HuH-7 (cell line): ENCODE measurements at places on chromosomes 5 and 9.

- DNase-seq, result no peak
Measured at GRCh38 chr5:170552621-170553115, 48.8 kb downstream of the KCNIP1 start.

DNA sequence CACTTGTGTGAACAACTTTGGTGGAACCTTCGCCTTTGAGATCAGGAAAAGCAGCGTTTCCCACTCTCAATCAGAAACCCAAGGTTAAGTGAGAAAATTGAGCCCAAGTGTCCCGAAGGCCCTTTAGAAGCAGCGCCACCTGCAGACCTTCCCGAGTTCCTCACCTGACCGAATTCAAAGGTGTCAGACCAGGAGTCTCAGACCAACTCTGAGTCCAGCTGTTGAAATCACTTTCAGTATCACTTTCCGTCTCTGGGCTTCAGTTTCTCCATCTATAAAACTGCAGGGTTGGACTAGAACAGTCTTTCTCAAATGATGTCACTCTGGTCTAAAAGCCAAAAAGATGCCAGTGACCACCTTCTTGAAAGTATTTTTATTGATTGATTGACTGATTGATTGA lies 31.7 kb upstream of the GRHPR start:
- DNase-seq, result peak; percentile 76

DNA sequence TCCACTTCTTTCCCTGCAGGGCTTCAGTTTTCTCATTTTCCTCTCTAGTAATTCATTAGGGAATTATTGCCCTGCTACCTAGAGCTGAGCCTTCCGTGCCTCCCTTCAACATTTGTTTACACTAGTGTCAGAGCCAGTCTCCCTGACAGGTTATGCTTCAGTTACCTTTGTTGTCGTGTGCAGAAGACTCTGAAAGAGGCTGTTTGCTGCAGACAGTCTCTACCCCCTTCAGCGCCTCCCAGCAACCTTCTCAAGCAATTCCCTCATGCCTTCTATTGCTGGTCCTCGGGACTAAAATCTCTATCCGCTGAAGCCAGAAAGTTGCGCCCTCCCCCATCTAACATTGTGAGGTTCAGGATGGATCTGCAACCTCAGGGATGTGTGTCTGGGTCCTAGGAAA lies 12.8 kb downstream of the RALGPS1 start:
- DNase-seq, result no peak

DNA sequence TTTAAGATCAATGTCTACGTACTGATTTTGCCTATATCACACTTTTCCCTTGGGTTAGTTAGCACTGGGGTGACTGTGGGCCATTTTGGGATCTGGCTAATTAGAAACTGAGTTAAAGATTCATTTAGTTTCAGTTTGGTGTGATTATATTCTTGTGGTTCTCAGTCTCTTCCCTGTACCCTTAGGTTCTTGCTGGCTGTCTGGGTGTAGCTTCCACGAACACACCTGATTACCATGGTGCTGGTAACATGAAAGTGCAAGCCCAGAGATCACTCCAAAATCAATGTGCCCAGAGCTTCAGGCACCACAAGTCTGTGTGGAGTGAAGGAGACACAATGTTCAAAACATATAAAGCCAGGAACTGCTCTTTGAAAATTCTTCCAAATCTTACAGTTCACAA lies 248.1 kb downstream of the PDE4D start:
- no peak for DNase-seq

DNA sequence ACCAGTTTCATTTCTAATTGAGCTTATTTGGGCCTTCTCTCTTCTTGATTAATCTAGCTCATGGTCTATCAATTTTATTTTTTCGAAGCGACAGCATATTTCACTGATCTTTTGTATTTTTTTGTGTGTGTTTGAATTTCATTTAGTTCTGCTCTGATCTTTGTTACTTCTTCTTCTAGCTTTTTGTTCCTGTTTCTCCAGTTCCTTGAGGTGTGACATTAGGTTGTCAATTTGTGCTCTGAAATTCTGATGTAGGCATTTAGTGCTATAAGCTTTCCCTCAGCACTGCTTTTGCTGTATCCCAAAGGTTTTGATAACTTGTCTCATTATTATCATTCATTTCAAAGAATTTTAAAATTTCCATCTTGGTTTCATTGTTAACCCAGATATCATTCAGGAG lies 67.3 kb downstream of the STRBP start:
- no peak for DNase-seq

DNA sequence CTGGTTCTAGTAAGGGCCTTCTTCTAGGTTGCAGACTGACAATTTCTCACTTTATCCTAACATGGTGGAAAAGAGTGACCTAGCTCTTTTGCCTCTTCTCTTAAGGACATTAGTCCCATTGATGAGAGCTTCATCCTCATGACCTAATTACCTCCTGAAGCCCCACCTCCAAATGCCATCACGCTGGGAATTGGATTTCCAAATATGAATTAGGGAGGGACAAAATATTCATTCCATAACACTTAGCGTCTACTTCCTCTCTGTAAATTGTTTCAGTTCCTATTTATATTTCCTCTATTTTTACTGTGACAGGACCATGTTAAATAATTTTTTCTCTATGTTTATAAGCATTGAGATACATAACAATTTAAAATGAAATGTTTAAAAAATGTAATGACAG lies 408.8 kb downstream of the CDH10 start:
- DNase-seq, result no peak

- DNase-seq, result no peak
Measured at GRCh38 chr9:137797206-137798120, 80.1 kb upstream of the CACNA1B start.

- no peak for DNase-seq
Measured at GRCh38 chr5:45795458-45795857, 99.3 kb upstream of the HCN1 start.

GRCh38 chr9:98994172-98995058 lies 50.7 kb downstream of the COL15A1 start:
- no peak for DNase-seq

DNA sequence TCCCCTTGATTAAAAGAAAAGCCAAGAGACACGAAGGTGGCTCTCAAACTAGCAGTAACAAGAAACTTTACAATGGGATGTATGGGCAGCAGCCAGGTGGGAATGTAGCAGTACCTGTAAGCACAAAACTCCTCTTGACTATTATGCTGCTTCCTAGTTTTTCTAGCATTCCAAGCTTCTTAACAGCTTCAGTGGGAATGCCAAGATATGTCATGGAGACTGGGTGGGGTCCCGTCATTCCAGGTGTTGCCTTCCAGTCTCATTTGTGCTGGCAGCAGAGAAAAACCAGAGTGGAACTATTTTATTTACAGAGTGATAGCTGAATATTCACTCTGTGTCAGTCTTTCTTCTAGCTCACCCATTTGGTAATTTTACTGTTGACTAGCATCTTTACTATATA lies 236.6 kb downstream of the ARL15 start:
- DNase-seq, result no peak

GRCh38 chr5:36056422-36056821 lies 10.3 kb downstream of the UGT3A2 start:
- no peak for DNase-seq

- DNase-seq, result no peak
Measured at GRCh38 chr9:125433461-125434011, 171.9 kb downstream of the GAPVD1 start.

GRCh38 chr5:169287529-169287928 lies 13.4 kb downstream of the SLIT3 start:
- no peak for DNase-seq

GRCh38 chr5:6220346-6221088 lies 157.8 kb downstream of the MED10 start:
- no peak for DNase-seq

DNA sequence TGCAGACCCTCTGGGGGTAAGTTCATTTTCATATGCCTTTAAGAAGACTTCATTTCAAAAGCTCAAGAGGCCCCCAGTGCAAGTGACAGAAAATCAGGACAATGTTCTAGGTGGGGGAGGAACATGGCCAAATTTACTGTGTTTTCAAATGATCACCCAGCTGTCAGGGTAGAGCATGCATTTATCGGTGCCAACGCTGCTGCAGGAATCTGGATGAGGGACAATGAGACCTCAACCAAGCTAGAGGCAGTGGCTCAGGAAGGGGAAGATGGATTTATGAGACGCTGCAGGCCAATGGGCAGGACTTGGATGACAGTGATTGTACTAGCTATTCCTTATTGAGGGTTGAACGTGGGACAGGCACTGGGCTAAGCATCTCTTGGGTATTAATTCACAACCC lies 278.4 kb downstream of the ASTN2 start:
- DNase-seq, result no peak

- no peak for DNase-seq
Measured at GRCh38 chr5:121752149-121752548, 99.5 kb upstream of the FTMT start.

GRCh38 chr5:68224509-68225187 lies 9.1 kb downstream of the PIK3R1 start:
- no peak for DNase-seq

- no peak for DNase-seq
Measured at GRCh38 chr9:96619124-96619465, 548 bp downstream of the CDC14B start.

- DNase-seq, result no peak
Measured at GRCh38 chr9:123996731-123997421, 14.7 kb upstream of the LHX2 start.

- DNase-seq, result no peak
Measured at GRCh38 chr5:125171641-125172040, 425.2 kb upstream of the ZNF608 start.

GRCh38 chr5:39201781-39202596 lies 17.4 kb downstream of the FYB1 start:
- no peak for DNase-seq

DNA sequence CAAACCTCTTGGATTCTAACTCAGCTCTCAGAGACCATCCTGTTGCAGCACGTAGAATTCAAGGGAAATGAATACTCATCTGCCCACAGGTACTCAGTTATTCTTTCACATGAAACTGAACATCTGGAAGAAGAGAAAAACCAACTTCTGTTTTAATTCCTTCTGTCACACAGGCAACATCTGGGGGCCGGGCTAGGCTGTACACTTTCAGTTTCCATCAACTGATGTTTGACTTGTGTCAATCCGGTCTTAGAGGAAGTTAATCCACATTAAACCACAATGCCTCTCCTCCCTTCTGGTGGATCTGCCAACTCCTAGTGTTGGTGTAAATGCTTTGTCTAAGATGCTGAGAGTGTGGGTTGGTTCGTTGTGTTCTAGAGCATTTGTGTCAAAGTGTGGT lies 17.6 kb downstream of the DMRT3 start:
- no peak for DNase-seq

- no peak for DNase-seq
Measured at GRCh38 chr5:81233080-81233634, at the start of gene CKMT2. Gene CKMT2, plus strand, starts transcription at chr5:81233322. Its CDS starts 17,811 bp downstream, at chr5:81251133.

DNA sequence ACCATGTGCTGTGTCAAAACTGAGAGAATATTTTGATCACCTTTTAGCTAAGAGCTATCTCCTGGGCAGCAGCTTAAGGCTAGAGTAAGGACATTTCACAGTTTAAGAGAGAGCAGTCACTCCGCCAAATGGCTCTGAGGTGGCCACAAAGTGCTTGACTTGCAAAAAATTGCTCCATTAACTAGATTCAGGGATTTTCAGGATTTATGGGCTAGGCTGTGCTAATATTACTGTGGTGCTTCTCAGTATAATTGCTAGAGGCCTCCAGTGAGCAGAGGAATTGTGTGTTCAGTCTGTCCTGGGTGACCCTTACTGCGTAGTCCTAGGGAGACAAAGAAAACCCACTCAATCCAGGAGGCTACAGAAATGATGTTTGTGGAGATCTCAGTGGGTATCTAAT lies 65.2 kb downstream of the PALM2AKAP2 start:
- no peak for DNase-seq

DNA sequence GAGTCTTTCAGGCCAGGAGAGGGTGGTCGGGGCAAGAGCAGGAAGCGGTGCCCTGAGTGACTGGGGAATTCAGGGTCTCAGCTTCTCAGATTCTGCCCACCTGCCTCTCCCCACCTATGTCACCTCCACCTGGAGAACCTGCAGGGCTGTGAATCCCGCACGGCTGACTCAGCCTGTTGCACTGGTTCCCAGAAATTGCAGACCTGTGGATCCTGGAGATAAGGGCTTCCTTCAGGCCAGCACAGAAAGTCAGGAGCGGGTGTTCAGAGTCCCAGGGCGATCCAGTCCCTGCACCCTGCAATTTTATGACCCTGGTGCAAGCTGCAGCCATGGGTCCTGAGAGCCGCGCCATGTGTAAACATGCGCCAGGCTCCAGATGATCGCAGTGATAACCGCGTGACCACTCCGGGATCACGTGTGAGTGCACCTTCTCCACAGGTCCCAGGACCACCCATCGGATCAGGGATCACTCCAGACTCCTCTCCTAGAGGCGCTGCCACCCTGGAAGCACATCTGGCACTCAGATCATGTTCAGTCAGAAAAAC lies 17.8 kb downstream of the IRX4 start:
- DNase-seq, result no peak

DNA sequence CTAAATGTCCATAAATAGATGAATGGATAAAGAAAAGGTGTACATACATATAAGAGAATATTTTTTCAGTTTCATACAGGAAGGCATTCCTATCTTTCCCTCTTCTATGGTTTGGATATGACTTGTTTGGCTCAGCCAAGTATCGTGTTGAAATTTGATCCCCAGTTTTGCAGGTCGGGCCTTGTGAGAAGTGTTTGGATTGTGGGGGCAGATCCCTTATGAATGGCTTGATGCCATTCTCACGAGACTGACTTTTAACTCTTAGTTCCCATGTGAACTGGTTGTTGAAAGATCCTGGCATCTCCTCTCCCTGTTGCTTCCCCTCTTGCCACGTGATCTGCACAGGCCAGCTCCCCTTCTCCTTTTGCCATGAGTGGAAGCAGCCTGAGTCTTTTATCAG lies 421.1 kb upstream of the FTMT start:
- no peak for DNase-seq

DNA sequence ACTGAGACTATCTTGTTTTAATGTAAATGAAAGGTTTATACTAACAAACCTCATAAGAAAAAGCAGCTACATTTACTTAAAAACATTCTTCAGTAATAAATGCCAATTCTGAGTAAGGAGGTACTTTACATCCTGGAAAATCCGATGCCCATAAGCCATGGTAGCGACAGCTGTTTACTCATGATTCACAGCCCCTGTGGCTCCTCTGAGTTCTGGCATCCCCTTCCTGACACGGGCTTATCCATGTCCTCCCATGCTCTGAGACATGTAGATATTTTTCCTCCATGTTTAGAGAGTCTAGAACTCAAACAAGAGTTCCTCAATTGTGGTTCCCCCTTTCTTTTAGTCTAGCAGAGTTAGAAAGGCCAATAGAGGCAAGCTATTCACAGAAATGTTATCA lies 63.1 kb upstream of the DEPDC1B start:
- no peak for DNase-seq

DNA sequence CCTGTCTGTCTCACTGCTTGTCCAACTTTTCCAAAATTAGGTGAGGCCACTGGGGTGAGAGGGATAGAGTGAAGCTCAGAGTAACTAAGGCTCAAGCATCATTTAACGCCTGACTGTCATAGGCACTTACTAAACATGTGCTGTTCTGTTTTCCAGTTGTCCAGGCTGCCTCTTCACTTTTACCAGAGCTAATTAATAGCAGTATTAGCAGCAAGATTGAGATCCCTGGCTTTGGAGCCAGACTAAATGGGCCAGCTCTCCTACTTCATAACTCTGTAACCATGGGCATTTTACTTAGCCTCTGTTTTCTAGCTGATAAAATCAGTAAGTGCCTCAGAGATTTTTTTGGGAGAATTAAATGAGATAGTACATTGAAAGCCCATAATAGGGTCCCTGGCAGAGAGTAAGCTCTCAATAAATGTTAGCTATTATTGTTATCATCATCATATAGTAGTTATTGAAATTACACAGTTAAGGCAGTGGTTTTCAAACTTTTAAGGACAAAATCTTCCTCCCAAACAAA lies 146.2 kb upstream of the LHFPL2 start:
- no peak for DNase-seq
